Bronchial smooth muscle cell (primary cell): ENCODE measurements at places on chromosomes 5 and 9. TPM values are rescaled to one million over a fixed set of nuclear protein-coding genes. Genes with fewer than 3 reads are reported as not detected.

GHR gene
- total RNA-seq = 2.5 and 3.5 TPM in 2 replicates

ZDHHC11 gene
- total RNA-seq = 0.47 and 3.3 TPM in 2 replicates

KIF27 gene
- total RNA-seq = 2.7 and 3.4 TPM in 2 replicates

IGIP gene
- 9.1 and 10.3 TPM in 2 replicates for total RNA-seq

NPR3 gene
- 12.0 and 74.7 TPM in 2 replicates for total RNA-seq

PCA3 gene
- total RNA-seq = under 0.01 and 0.26 TPM in 2 replicates

PDE6A gene
- not detected in 2 replicates for total RNA-seq

AP3S1 gene
- 62.0 and 111 TPM in 2 replicates for total RNA-seq

FOXI1 gene
- not detected in 2 replicates for total RNA-seq

ZBTB26 gene
- total RNA-seq = 2.1 and 2.5 TPM in 2 replicates

C9orf152 gene
- total RNA-seq = not detected in 2 replicates

NCS1 gene
- total RNA-seq = 36.1 and 38.0 TPM in 2 replicates

EIF4E1B gene
- 0.26 TPM in 1 of 2 replicates, not detected in the other for total RNA-seq

JAK2 gene
- 8.6 and 11.3 TPM in 2 replicates for total RNA-seq

STK32A gene
- 0.09 and 0.32 TPM in 2 replicates for total RNA-seq

EQTN gene
- total RNA-seq = not detected in 2 replicates

SMIM33 gene
- not detected in 2 replicates for total RNA-seq

DROSHA gene
- total RNA-seq = 42.4 and 48.9 TPM in 2 replicates

PLCXD3 gene
- under 0.01 TPM in 2 replicates for total RNA-seq

PCDHB12 gene
- 0.16 and 0.86 TPM in 2 replicates for total RNA-seq

TRIP13 gene
- total RNA-seq = 1.8 and 4.1 TPM in 2 replicates

KCNIP1 gene
- total RNA-seq = not detected in 2 replicates

SOWAHA gene
- total RNA-seq = under 0.01 TPM in 2 replicates

PCDHA9 gene
- total RNA-seq = 0.09 and 0.16 TPM in 2 replicates

GGTA1 gene
- total RNA-seq = under 0.01 TPM in 1 of 2 replicates, not detected in the other

CXXC5 gene
- 63.5 and 75.4 TPM in 2 replicates for total RNA-seq

MLANA gene
- not detected in 2 replicates for total RNA-seq

OCLN gene
- 0.26 and 0.32 TPM in 2 replicates for total RNA-seq

TAF11L2 gene
- total RNA-seq = not detected in 2 replicates
